Stimulated activated CD8-positive, alpha-beta memory T cell treated with anti-CD3 and anti-CD28 coated beads, Interleukin-4, amount 100 ng/mL, for 1 hour (primary cell): ENCODE measurements at places on chromosomes 2 and 18.

- no peak for DNase-seq
Observed at GRCh38 chr2:140353541-140353940, 1573.4 kb upstream of the NXPH2 start.

GRCh38 chr2:110874453-110875383, 142.3 kb downstream of the ACOXL start:
- no peak for DNase-seq

GRCh38 chr18:79334496-79335233, 61.1 kb upstream of the NFATC1 start:
- DNase-seq = no peak

- DNase-seq = no peak
Observed at GRCh38 chr18:59272891-59273758, at the start of gene RAX. RAX (minus strand) TSS chr18:59273454; CDS start chr18:59273206, 248 bp downstream.

DNA sequence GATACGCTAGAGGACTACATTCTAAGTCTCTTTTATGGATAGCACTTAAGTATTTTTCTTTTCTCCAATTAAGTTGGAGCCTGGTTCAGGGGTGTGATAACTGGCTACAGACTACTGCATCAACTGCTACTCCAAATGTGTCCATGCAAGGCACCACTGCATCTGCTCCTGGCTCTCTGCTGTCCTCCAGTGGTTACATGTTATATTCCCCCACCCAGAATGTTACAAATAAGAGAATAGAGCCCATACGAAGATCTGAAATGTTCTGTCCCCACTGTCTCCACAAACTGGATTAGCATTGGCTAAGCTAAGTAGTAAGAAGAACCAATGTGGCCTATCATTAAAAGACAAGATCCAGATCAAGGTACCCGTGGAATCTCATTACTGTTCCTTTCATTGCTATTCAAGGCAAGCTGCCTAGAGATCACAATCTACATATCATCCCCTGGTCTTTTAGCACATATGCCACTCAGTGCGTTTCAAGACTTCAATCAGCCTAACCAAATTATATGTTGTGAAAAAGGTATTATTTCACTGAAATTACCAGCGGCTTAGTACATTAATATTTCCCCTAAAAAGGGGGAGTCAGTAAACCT, 308.3 kb upstream of the SLC8A1 start:
- no peak for DNase-seq

- no peak for DNase-seq
Observed at GRCh38 chr18:27778441-27778840, 398.5 kb downstream of the CDH2 start.

GRCh38 chr18:69674966-69675365, 272.7 kb downstream of the CD226 start:
- DNase-seq = no peak

DNA sequence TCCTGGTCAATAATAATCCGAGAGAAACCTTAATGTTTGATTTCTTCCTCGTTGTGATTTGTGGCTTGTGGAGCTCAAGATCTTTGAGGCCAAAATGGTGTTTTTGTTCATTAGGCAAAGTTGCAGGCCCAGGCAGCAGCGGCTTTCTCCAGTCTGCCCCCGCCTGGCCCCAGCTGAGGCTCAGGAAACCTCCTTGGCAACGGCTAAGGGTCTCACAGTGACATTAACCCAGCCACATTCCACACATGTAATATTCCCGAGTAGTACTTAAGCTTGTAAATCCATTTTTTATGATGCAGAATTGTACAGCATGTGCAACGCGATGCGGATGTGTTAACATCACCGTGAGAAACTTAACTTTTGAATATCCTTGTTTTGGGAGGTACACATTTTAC, 200.1 kb downstream of the BCL11A start:
- DNase-seq = no peak

- no peak for DNase-seq
Observed at GRCh38 chr18:79322441-79322840, 73.3 kb upstream of the NFATC1 start.

DNA sequence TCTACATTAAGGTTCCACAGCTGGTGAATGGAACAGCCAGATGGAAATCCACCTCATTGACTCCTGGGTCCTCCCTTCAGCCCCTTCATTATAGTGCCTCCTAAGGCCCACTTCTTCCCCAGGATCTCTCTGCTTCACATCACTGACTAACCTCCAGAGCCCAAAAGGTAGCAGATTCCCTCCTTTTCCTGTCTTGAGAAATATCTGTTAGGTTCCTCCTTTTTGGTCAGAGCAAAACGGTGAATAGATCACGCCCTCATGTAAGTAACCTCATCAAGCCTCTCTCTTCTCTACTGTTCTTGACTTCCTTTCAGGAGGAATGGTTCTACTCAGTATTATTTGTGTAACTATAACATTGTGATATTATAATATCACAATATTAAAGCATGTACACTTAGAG, 155.0 kb upstream of the SRD5A2 start:
- no peak for DNase-seq

DNA sequence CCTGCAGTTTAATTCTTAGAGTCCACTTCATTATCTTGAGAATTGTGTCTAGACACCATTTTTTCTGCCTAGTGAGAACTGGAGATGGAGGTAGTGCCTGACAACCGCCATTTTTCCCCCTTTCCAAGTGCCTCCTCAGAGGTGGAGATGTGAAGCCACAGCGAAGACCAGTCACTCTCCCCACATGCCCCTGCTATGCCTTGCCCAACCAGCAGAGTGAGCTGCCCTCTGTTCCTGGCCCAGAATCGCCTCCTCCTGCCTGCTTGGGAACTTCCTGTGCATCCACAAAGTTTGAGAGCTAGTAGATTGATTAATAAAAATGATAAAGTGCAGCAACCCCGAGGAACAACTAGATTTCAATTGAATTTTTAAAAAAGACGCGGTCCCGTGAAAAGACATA, 123.3 kb downstream of the CLIP4 start:
- DNase-seq = no peak

DNA sequence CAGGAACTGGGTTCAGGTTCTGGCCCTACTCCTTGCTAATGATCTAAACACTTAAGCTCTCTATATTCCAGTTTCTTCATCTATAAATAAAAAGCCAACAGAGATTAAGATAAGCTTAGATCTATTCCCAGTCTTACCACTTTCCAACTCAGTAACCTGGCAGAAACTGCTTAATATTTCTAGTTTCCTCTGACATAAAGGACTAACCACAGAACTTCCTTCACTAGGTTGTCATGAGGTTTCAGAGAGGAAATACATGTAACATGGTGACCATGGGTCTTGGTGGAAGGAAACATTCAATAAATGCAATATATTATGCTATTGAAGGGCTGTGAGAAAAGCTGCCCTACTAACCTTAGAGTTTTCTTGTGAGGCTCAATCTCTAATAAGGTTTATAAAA, 114.4 kb upstream of the PDE1A start:
- no peak for DNase-seq

GRCh38 chr2:210224941-210225672, at the start of gene ACADL:
ACADL (minus strand) TSS chr2:210225447; CDS start chr2:210225263, 184 bp downstream.
- DNase-seq = no peak

DNA sequence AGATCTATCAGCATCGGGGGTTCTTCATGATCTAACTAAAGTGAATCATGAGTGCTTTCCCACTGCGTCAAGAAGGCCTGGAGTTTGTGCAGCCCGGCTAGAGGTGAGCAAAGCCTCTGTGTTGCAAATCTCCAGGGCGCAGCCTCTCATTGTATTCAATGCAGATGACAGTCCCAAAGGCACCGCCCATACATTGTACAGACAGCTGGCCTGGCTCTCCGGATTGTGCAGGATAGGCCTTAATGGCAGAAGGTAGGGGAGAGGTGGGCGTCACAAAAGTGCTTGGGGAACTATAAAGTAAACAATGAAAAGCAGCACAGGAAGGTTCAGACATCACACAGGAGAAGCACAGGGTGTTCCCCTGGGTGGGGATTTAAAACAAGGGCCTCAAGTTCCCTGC, 907 bp upstream of the GYPC start:
- DNase-seq = no peak

GRCh38 chr18:78778651-78779050, 201.0 kb upstream of the SALL3 start:
- no peak for DNase-seq

GRCh38 chr2:116754381-116755101, 1060.0 kb upstream of the DDX18 start:
- no peak for DNase-seq

DNA sequence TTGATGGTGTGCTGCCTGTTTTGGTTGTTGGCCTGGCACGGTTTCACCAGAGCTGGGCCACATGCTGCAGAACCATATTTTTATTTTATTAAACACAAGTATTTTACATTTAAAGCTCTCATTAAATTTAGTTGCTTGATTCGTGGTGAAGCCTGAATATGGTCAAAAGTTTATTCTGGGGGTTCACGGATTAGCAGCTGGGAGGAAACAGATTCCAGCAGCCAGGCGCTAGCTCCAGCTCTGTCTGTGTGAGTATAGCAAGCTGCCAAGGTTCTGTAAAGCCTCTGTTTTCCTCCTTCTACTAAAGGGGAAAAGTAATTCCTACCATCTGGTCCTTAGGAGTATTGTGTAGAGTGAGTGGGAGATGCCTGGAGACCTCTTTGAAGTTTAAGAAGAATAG, 22.5 kb downstream of the GATA6 start:
- DNase-seq = no peak

DNA sequence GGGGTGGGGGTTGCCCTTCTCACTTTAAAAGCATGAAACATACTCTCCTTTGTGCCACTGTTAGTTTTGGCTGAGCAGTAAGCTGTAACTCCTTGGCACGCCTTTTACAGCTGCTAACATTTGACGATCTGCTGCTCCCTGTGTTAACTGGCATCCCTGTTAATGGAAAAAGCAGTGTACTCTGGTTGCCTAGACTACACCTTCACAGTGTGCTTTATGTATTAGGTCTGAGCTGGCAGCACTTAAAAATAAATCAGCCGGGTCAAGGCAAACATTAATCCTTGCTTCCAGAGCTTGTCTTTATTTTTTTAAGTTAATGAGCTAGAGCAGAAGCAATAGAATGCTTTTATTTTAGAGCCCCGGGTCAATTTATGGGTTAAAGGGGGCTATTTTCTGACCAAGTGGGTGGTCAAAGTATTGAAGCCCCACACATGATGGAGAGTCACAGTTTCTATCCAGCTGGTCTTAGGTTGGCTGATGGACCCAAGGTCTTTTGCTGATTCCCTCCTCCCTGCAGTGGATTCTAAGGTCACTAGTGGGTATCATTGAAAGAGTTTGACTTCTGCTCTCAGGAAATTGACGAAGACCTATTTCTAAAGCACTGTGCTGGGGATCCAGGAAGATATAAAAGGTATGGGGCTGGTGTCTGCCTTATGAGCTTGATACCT, 54.5 kb downstream of the CFAP221 start:
- DNase-seq = no peak

DNA sequence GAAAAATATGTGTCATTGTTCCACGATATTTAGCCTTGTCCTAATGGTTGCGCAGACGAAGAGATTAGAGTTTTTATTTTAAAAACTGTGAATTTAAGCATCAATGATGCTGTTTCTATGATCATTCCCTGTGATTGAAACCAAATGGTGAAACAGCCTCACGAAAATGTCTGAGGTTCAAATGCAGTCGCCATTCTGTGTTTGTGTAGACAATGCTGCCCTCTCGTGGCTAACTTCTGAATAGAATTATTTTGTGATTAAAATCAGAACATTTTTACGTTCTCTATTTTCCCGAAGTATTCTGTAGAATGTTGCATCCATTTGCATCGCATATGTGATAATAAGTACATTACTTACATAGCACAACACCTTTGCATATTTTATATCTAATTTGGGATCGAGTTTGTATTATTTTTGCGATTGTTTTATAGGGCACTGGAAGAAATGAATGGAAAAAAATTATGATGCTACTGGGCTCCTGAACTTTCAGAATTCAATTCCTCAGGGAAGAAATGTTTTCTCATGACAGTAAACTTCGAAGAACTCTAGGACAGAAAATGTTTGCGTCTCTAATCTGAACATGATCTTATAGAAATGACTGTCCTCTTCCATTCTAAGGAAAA, 54.8 kb upstream of the CREB1 start:
- DNase-seq = peak; percentile 35

GRCh38 chr2:12870692-12871091, 154.0 kb downstream of the TRIB2 start:
- no peak for DNase-seq

GRCh38 chr2:121877366-121877765, 121.9 kb downstream of the TSN start:
- no peak for DNase-seq

- DNase-seq = no peak
Observed at GRCh38 chr2:135931776-135932443, 53.5 kb downstream of the DARS1 start.

GRCh38 chr2:160055726-160056108, 6.7 kb downstream of the PLA2R1 start:
- DNase-seq = no peak

GRCh38 chr18:78981394-78981831, 1.8 kb downstream of the SALL3 start:
- DNase-seq = no peak

DNA sequence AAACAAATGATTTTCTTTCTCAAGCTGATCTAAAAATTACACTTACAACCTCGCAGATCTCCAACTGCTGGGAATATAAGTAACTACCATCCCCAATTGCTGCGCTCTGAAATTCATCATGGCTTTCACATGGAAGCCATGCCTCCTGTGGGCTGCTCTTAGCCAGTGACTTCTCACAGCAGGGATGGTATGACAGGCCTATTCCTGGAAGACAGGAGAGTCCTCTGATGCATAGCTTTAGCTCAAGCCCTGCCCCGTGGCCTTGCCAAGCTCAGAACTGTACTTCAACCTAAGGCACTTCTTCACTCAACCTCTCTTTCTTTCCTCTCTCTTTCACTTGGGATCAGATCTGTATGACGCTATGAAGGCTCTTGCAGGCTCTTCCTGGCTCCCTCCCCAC, 12.6 kb upstream of the ELAC1 start:
- no peak for DNase-seq

DNA sequence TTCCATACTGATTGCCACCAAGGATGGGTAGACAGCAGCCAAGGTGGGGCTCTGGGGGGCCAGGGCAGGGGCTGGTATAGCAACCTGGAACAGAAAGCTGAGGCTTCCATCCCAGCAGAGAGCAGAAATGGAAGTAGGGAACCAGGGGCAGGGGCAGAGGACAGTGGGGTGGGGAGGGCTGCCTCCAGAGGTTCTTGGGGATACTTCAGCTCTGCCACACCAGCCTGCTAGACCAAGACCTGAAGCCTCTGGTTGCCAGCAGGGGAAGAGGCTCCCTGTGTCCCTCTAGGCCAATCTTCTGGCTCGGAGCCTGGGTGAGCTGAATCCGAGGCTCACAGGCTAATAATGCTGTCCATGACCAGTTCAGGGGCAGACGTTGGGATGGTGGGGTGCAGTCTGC, 329.0 kb downstream of the DYSF start:
- no peak for DNase-seq

- DNase-seq = no peak
Observed at GRCh38 chr2:45264227-45265225, 255.3 kb upstream of the SIX2 start.

DNA sequence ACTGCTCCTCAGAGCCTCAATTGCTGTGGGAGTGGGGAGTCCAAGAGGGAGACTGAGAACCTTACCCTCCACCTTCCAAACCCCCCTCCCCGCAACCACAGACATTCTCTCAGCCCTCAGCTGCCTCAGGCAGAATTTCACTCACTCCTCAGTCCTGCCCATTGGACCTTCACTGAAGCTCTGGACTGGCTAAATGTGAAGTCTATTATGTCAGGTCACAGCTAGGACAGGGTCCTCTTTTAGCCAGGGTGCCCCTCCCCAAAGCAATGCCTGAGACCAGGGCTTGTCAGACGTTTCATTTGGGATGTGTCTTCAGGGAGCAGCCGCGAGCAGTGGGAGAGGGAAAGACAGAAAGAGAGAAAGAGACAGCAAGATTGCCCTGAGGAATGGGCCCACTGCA, 199.3 kb upstream of the CCDC68 start:
- DNase-seq = no peak

GRCh38 chr2:180991820-180992219, 11.4 kb downstream of the UBE2E3 start:
- no peak for DNase-seq
